ENCODE measurements at places on chromosomes 5 and 9.

DNA sequence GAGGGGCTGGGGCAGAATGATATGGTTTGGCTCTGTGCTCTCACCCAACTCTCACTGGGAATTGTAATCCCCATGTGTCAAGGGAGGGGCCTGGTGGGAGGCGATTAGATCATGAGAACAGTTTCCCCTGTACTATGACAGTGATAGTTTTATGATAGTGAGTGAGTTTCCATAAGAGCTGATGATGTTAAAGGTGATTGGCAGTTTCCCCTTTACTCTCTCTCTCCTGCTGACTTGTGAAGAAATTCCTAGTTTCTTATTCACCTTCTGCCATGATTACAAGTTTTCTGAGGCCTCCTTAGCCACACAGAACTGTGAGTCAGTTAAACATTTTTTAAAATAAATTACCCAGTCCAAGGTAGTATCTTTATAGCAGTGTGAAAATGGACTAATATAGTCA lies 120.4 kb upstream of the CDH9 start:
- DNase-seq = no peak

DNA sequence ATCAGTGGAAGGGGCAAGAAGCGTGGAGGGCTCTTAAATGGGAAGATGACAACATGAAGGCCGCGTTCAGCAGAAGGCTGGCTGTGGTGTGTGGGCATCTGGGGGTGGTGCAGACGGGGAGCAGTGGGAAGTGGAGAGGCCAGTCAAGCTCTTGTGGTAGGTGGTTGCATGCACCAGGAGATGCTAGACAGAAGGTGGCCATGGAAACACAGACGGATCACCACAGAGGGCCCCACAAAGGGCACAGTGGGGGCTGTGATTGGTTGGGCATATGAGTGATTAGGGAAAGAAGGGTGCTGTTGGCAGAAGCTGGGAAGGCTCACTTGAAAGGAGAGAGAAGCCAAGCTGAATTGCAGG lies 14.7 kb downstream of the MTMR12 start:
- no peak for DNase-seq

DNA sequence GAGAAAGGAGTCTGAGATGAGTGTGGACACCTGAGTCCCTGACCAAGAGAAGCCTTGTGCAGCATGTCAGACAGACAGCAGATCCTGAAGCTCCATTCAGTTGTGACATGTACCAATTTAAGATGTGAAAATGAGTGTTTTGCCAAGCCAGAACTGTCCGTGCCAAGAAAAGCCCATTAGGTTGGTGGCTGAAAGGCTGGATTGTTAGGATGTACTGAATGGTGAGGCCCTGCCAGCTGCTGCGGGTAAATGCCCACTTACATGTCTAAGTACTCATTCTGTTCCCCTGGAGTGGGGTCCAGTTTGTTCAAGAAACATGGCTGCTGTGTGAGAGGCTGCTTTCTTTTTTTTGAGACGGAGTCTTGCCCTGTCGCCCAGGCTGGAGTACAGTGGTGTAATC lies 14.6 kb downstream of the DAPK1 start:
- DNase-seq = peak; percentile 48

GRCh38 chr9:133367221-133367620 lies 8.6 kb downstream of the SURF4 start:
- no peak for DNase-seq

GRCh38 chr5:161546470-161547301 lies at the start of gene GABRB2:
GABRB2 (minus strand) TSS chr5:161546725; CDS start chr5:161546643, 82 bp downstream.
- DNase-seq = peak; percentile 78

- DNase-seq = peak; percentile 32
These were observed 37.7 kb downstream of the UBAP2 start for GRCh38 chr9:34010979-34011378.

DNA sequence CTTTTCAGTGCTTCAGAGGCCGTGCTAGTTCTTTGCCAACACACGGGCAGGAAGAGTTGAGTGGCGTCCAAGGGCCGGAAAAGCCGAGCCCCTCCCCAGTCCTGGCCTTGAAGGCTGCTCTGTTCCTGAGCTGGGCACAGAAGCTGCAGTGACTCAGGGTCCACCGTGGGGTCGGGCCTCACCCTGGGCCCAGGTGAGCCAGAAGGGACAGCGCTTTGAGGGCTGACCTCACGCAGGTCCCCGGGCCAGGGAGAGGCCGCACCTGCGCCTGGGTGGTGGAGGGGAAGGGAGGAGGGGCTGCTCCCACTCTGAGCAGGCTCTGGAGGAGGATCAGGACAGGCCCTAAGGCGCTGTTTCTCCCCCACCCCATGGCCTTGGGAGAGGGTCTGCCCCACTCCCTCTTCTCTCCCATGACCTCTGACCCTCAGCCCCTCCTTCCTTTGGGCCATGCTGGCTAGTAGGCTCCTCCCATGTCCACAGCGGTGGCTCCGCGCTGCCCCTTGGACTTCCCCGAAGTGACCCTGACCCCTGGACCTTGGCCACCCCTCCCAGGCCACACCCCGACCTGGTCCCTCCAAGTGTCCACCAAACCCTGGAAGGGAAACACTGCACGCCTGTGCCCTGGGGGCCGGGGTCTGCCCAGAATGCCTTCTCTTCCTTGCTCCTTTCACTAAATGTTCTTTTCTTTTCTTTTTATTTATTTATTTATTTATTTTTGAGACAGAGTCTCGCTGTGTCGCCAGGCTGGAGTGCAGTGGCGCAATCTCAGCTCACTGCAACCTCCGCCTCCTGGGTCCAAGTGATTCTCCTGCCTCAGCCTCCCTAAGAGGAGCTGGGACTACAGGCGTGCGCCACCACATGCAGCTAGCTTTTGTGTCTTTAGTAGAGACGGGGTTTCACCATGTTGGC lies 19.7 kb upstream of the SLC6A19 start:
- DNase-seq = peak; percentile 33

- DNase-seq = peak; percentile 84
These were observed 679 bp upstream of the KDM4C start for GRCh38 chr9:6757132-6757455.

DNA sequence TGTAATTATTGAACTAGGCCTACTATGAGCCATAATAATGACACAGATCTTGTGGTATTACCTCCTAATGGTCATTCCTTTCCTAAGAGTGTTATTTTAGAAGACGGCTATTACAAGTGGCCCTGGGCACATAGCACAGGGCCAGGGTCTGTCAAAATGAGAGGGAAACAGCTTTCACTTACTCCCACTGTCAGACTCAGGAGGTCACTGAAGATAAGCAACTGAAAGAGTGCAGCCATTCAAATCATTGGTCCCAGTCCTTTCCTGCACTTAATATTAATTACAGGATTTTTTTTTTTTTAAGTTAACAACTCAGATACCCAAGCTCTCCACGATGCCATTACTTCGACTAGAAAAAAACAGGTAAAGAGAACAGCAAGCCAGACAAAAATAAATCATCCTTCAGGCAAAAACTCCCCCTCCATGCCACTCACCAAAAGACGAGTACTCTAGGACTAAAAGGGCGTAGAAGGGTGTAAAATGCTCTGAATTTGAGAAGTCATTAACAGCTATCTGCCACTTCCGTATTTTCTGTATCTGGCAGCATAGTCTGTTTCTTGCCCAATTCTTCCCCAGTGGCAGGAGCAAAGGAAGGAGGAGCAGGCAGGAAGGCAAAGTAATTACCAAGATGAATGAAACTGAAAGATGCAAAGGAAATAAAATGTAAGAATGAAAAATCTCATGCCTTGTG lies 87.4 kb downstream of the ZNF608 start:
- no peak for DNase-seq
